Activated naive CD4-positive, alpha-beta T cell treated with anti-CD3 and anti-CD28 coated beads for 36 hours (primary cell): ENCODE measurements at places on chromosomes 1 and 21. TPM values are rescaled to one million over a fixed set of nuclear protein-coding genes. Genes with fewer than 3 reads are reported as not detected.

DNA sequence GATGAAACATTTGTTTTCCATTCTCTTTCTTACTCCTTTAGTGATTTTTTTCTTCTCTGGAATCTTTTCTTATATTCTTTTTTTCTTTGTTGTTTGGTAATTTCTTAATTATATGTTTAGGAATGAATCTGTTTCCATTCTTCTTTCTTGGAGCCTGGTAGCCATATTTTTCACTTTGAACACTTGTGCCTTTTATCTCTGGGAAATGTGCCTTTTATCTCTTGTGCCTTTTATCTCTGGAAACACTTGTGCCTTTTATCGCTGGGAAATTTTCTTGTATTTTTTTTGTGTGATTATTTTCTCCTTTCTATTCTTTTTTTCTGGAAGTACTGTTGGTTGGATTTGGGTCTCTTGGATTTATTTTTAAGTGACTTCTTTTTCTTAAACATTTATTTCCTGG is 118.2 kb downstream of the LEPR start:
- no peak overlapping the region for H3K4me3 ChIP-seq
- H3K27ac ChIP-seq = no peak overlapping the region
- no peaks in the 10 kb centered on the region for H3K36me3 ChIP-seq
- H3K4me1 ChIP-seq = no peaks in the 10 kb centered on the region

DNA sequence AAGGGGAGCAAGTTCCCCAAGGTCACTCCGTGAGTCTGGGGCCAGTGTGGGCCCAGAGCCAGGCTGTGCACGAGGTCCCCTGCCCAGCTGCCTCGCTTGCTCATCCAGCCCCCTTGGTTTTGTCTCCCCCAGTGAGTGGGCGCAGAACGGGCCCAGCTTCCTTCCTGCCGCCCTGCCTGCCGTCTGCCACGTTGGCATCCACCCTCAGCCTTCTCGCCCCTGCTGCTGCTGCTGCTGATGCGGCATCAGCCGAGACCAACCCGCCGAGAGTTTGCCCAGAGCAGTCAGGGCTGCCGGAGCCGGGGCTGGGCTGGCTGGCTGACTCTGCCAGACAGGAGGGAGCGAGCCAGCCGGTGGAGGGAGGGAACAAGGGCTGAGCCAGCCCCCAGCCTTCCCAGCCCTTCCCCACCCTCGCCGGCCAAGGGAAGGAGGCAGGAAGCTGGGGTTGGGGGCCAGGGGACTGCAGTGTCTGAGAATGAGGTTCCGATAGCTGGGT is 31.4 kb upstream of the WASF2 start:
- peak overlapping the region; percentile 90 for H3K27ac ChIP-seq
- H3K4me1 ChIP-seq = peaks cover 64% of the 10 kb centered on the region
- peak overlapping the region; percentile 79 for H3K4me3 ChIP-seq
- peak; percentile 60 for DNase-seq
- no peaks in the 10 kb centered on the region for H3K36me3 ChIP-seq

The PROX1 gene
- total RNA-seq = 0.12 TPM

GRCh38 chr1:186618401-186619170 is 61.6 kb downstream of the PTGS2 start:
- DNase-seq = peak; percentile 77
- no peak overlapping the region for H3K4me3 ChIP-seq
- peaks cover 2% of the 10 kb centered on the region for H3K27me3 ChIP-seq
- no peaks in the 10 kb centered on the region for H3K36me3 ChIP-seq
- no peak overlapping the region for H3K27ac ChIP-seq

DNA sequence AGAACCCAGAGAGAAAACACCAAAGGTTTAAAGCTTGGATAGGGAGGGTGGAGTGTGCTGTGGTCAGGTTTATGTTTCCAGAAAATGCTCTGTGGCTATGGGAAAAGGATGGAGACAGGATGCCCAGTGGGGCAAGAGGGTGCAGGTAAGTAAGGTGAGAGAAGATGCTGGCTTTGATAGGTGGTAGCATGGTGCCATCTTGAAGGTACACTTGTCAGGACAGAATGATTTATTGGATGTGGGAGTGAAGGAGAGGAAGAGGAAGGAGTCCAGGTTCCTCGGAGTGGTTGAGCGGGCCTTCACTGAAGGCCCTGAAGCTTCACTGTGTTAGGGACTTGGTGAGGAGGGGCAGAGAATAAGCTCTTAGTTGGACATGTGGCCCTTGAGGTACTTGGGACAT is 3.6 kb downstream of the PTPRF start:
- H3K4me3 ChIP-seq = no peak overlapping the region
- H3K27me3 ChIP-seq = peaks cover 28% of the 10 kb centered on the region
- H3K36me3 ChIP-seq = no peaks in the 10 kb centered on the region
- no peak for DNase-seq
- H3K27ac ChIP-seq = no peak overlapping the region
- H3K4me1 ChIP-seq = peaks cover 16% of the 10 kb centered on the region

- H3K27ac ChIP-seq = no peak overlapping the region
- no peak overlapping the region for H3K4me3 ChIP-seq
- no peaks in the 10 kb centered on the region for H3K36me3 ChIP-seq
- peaks cover 5% of the 10 kb centered on the region for H3K27me3 ChIP-seq
These were observed 197.5 kb upstream of the C8B start for GRCh38 chr1:57163325-57163724.

The CLCA4 gene
- total RNA-seq = not detected

DNA sequence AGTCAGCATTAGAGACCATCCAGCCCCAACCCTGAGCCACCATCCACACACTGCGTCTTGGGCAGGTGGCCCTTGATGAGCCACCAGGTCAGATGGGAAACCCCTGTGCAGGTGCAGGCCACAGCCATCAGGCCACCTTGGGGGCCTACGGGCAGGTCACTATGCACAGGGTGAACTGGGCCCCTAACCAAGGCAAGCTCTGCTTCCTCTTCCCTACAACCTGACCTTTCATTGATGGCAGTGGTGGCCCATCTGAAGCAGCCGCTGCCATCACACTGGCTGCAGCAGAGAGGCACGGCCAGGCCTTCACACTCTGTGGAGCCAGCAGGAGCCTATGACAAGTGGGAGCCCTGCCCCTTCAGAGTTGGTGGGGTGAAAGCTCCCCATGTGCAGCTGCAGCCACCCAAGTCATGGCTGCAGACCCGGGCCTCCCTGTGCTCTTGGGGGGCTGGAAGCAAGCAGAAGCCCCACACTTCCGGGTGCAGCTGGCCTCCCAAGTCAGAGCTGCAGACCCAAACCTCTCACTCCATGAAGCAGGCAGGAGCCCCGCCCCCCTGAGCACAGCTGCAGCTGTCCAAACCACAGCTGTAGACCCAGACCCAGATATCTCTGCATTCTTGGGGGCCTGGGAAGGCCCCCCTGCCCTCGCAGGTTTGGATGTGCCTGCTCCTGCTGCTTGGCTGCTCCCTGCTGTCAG is 681.5 kb downstream of the MATN1 start:
- no peaks in the 10 kb centered on the region for H3K4me1 ChIP-seq
- no peak overlapping the region for H3K4me3 ChIP-seq
- peaks cover 3% of the 10 kb centered on the region for H3K27me3 ChIP-seq

- H3K4me1 ChIP-seq = no peaks in the 10 kb centered on the region
- H3K27ac ChIP-seq = no peak overlapping the region
- peaks cover 2% of the 10 kb centered on the region for H3K27me3 ChIP-seq
- no peak for DNase-seq
- H3K4me3 ChIP-seq = no peak overlapping the region
These were observed 38.8 kb downstream of the DDR2 start for GRCh38 chr1:162670928-162671663.

GRCh38 chr1:239817276-239817675 is 274.4 kb upstream of the FMN2 start:
- H3K4me3 ChIP-seq = no peak overlapping the region
- H3K27ac ChIP-seq = no peak overlapping the region
- no peak for DNase-seq
- H3K4me1 ChIP-seq = peaks cover 11% of the 10 kb centered on the region

DNA sequence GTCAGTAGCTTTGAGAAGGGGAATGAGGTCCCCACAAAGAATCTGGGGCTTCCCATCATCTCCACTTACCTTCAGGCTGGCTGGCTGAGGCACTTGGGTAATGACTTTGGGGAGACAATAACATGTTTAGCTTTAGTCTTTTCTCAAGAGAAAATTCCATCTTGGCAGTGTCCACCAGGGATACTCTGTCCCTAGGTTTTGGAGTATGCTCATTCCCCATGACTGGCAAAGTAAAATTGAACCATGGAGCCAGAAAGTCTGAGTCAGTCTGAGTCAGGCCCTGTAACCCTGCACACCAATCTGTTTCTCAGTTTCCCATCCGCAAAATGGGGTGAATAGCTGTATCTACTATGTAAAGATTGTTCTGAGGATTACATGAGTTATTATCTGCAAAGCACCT is 28.2 kb downstream of the RUNX1 start:
- peaks cover 89% of the 10 kb centered on the region for H3K4me1 ChIP-seq
- H3K36me3 ChIP-seq = peaks cover 3% of the 10 kb centered on the region
- H3K27ac ChIP-seq = peak overlapping the region; percentile 80
- H3K27me3 ChIP-seq = no peaks in the 10 kb centered on the region
- no peak overlapping the region for H3K4me3 ChIP-seq

DNA sequence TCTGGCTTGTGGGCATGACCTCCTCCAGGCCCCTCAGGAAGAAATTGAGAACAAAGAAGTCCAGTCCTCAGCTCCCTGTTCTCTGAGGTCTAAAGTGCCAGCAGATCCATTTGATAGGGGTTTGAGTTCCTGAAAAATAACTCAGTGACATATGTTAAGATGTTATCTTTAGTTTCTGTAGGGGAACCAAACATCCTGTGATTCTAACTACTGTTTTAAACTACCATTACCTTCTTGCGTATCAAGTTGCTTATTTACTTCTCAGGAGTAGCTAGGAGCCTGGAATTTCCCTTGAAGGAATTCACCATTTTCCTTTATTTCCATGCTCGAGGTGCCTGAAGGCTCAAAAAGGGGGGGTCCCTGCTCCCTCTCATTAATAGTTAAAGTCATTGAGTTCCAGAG is 18.8 kb upstream of the LIN9 start:
- H3K27me3 ChIP-seq = peaks cover 2% of the 10 kb centered on the region
- no peak overlapping the region for H3K4me3 ChIP-seq
- no peak for DNase-seq

The COL16A1 gene
- 0.17 TPM for total RNA-seq

- H3K4me3 ChIP-seq = no peak overlapping the region
- peaks cover 13% of the 10 kb centered on the region for H3K27me3 ChIP-seq
- no peak for DNase-seq
These were observed 46.2 kb downstream of the TRABD2B start for GRCh38 chr1:47951026-47951425.

- peaks cover 8% of the 10 kb centered on the region for H3K4me1 ChIP-seq
- no peak overlapping the region for H3K4me3 ChIP-seq
- no peaks in the 10 kb centered on the region for H3K27me3 ChIP-seq
- H3K27ac ChIP-seq = no peak overlapping the region
These were observed 11.1 kb upstream of the PAXBP1 start for GRCh38 chr21:32782698-32783097.
